Daoy (cell line): ENCODE measurements at places on chromosomes 12 and 14. TPM values are rescaled to one million over a fixed set of nuclear protein-coding genes. Genes with fewer than 3 reads are reported as not detected.

- no peak for DNase-seq
These were observed 17.3 kb upstream of the RIN3 start for GRCh38 chr14:92496191-92496857.

DNA sequence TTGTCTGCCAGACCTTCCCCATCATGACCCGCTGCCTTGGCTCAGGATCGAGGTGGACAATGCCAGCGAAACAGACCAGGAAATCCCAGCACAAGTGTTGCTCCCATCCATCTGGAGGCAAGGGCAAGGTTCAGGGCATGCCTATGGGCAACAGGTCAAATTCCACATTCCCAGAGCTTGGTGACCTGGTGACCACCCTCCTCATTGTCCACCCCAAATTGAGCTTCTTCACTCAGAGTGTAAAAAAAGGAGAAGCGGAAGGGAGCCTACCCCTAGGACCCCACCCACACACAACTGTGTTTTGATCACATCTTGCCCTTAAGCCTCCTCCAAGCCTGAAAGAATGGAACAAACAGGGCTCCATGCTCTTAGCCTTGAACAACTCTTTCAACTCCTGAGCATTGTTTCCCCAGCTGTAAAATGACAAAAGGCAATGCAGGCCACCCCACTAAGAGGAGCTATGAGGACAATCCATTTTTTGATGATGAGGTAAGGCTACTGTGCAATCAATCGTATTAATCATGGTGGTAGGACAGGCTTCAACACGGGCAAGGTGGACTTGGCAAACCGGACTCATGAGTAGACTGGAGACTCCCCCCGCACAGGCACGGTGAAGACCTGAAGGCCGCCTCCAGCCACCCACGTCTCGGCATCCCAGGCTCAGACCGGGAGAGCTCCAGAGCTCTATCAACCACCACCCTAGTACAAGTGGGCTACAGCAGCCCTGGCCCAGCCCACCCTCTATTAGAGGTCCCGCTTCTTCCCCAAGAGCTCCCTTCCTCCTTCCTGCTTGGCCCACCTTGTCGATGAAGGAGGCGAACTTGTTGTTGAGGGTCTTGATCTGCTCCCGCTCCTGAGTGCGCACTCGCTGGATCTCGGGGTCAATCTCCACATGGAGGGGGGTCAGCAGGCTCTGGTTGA is 866 bp downstream of the KRT79 start:
- no peak for DNase-seq

Gene SIRT4
- total RNA-seq = 1.8 and 5.6 TPM in 2 replicates

DNA sequence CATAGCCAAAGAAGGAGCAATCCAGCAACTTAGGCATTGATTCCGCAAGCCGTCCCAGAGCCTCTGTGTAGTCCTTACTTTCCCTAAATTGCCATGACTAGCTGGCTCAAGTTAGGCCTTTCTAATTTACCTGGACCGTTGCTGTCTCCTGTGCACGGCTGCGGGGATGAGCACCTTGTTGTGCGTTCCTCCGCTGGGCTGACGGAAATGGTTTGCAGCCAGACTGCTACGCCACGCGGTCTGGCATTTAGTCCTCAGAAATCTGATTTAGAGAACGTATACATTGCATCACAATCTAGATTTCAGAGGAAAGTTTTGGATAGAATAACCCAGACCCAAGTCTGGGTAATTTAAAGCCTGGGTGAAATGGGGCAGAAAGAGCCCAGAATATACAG is 133.2 kb upstream of the ARHGAP5 start:
- DNase-seq = no peak

DNA sequence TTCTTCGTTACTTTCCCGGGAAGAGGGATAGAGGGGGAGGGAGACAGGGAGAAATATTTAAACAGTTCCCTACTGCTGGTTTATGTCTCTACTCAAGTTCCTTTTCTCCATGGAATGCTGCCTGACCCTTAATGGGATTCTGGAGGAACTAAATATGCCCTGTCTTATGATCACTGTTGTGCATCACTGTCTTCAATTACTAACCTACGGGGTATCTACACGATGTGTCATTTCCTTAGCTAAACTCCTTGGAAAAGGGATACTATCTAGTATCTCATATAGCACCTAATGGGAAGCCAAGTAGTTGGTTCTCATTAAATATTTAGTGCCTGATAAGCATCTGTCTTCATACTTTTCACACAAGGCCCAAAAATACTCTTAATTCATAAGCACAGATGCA is 37.5 kb upstream of the FBLN5 start:
- no peak for DNase-seq

DNA sequence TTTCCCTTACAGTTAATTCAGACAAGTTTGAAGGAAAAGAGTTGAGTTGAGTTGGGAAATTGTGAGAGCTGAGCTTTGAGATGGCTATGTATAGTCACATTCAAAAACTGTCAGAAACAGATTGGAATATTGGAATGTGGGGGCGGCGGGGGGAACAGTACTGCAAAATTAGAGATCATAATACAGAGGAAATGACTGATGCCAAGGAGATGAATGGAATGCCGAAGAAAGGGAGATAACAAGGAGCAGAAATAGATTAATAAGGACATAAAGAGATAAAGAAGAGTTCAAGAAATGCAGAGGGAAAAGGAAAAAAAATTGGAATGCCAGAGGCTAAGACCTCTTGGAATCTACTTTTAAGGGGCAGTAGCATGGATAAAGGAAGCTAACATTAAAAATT is 3.2 kb upstream of the OR4K5 start:
- DNase-seq = no peak

Gene TOMM20L
- total RNA-seq = not detected in 2 replicates
